ENCODE measurements at places on chromosomes 13 and 19.

GRCh38 chr19:39792999-39793546, 14.4 kb downstream of the LEUTX start:
- no peak for DNase-seq

DNA sequence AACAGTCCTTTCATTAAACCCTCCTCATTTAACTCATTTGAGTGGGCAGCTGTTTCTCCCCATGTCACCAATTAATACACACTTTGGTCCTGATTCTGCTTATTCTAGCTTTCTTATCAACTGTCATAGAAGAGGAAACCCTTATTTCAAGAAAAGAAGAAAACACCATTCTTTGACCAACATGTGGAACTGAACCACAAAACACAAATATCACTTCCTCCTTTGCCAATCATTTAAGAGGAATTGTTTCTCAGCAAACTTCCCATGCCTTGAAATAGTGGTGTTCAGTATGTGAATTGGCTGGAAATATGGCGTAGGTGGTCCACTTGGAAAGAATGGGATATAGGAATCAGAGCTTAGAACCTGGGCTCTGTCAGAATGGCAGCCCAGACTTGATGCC, 20.4 kb downstream of the MBD3L2B start:
- no peak for DNase-seq

DNA sequence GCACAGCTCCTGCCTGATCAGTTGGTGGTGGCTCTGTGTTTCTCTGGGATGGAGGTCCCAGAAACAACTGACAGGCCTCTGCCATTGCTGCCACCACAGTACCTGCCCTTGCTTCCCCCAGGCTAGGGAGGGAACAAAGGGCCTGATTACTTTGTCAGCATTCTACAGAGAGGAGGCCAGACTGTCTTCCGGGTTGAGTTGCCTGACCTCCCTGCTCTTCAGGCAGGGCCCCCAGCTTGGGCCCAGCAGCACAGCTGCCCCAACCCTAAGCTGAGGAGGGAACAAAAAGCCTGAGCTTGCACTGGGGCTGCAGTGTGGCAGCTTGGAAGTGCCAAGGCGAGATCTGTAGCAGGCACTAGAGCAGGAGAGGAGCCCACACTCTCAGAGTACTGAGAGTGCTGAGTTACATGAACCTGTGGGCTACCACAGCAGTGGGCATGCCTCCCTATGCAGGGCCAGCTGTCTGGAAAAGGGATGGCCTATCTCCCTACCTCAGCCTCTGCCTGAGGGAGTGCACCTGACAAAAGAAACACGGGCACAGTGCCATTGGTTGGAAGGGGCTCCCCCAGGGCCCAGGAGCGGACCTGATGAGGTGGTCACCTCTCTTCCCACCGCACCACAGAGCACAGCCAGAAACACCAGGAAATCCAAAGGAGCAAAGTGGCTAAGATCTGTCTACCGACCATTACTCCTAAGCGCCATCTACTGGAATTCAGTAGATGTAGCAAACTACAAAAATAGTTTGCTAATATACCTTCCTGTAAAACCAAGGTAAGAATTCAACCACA, 24.4 kb downstream of the SLC25A15 start:
- no peak for DNase-seq

DNA sequence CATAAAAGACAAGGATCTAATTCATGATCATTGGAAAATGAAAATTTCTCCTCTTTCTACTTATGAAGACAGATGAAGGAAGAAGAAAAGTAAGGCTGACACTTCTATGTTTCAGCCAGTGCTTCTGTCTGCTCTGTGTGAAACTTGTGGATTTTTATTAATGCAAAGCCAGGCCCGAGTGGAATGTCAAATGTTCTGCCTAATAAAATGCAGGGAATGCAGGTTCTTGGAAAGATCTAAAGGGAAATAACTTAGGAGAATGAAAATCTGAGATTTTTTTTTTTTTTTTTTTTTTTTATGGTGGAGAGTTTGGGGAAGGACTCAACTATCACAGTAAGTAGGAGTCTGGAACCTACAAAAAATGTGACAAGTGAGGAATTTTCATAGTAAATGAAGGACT, 1732.3 kb upstream of the SLC10A2 start:
- DNase-seq = no peak

- no peak for DNase-seq
Measured at GRCh38 chr13:100561599-100562204, 26.9 kb downstream of the GGACT start.

DNA sequence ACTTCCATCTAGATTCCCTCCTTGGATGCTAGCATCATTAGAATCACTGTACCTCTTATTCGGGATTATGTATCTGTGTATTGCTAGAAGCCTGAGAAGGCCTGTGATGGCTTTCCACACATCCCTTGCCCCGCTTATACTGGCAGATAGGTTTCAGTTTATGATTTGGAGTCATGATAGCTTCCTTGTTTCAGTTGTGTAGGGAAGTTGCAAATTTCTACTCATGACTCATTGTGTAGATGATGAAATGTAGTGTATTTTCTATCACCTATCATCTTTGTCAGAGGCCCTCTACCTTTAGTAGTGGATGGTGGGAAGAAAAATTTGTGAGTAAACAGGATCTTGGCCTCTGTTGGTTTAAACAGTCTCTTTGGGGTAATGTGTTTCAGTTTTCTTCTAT, 165.2 kb downstream of the GGACT start:
- no peak for DNase-seq

- DNase-seq = no peak
Measured at GRCh38 chr13:76808927-76809326, 77.3 kb downstream of the KCTD12 start.

GRCh38 chr19:41328842-41329225, 18.9 kb downstream of the CCDC97 start:
- DNase-seq = no peak

- DNase-seq = no peak
Measured at GRCh38 chr19:36939153-36939552, 23.0 kb downstream of the ZNF568 start.

- no peak for DNase-seq
Measured at GRCh38 chr13:37492741-37493514, 105.6 kb downstream of the POSTN start.

DNA sequence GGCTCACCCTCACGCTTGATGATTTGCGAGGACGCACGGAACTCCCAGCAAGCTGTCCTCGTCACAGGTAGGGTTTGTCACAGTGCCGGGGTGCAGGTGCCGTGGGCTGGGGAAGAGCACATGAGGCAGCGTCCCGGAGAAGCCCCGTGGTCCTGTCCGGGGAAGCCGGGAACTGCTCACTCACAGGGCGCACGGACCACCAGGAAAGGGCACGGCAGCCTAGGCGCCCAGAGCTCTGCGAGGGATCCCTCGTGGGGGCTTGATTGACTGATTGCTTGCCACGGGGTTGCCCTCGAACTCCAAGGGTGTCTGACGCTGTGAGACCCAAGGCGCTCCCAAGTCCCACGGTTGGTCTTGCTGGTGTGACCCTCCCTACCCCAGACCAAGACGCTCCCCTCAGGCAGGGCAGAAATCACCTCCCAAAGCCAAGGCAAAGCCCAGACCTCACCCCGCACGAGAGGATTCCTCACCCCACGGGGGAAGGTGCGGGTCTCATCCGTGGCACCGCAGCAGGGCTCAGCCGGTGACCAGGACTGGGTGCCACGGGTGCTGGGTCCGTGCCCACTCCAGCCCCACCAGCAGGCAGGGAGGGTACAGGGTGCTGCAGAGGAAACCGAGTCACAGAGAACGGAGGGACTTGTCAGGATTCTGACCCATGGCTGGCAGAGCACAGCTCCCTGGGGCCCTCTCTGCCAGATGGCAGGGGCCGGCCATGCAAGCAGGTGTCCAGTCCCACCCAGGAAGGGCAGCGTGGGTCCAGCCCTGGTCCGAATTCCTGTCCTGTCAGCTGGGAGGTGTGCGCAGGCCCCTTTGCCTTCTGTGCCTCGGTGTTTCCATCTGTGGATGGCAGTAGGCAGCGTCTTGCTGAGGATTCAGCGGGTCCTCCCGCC, 7.7 kb downstream of the C2CD4C start:
- DNase-seq = no peak

- DNase-seq = no peak
Measured at GRCh38 chr13:113794086-113794485, 35.1 kb downstream of the TMEM255B start.

DNA sequence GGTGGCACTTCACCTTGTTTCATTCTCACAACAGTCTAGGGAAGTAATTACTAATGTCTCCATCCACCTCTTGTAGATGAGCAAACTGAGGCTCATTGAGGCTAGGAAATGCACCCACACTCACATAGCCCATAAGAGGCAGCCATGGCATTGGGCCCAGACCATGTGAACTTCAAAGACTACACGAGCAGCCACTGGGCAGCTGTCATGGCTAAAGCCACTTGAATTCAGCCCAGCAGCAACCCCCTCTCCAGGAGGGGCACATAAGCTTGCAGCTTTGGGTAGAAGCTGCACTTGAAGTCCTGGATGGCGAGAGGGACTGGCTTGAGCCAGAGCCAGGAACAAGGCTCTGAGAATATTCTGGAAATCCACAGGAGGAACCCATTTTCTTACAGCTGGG, 13.4 kb downstream of the ALOX5AP start:
- DNase-seq = no peak

Data from NCI-H1417 treated with DMSO at 0.1 percent for 48 hours (cell line).